Bronchial epithelial cell (primary cell): ENCODE measurements at places on chromosomes 13 and 19. TPM values are rescaled to one million over a fixed set of nuclear protein-coding genes. Genes with fewer than 3 reads are reported as not detected.

Gene SYNE4
- 3.4 and 3.6 TPM in 2 replicates for total RNA-seq

Gene MARCHF2
- 70.5 and 84.0 TPM in 2 replicates for total RNA-seq

DNA sequence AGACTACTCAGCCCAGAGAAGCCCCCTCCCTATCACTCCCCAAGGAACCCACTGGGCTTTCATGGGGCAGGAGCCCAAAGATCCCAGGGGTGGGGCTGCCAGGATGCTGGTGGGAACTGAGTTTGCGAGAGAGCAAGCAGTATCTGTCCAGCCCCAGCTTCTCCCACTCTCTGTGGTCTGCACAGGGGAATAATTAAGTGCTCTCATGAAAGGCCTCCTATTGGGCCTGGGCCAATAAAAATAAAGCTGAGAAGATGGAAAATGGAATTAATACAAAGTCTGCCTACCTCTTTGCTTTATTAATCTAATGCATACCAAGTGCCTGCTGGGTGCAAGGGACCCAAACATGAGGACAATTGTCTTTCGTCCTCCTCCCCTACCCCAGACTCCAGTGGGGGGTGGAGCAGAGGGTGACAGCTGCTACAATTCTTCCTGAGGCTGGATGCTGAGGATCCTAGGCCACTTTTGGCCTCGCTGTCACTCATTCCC is 5.4 kb downstream of the DDX39A start:
- DNase-seq = no peak

Gene LRCH1
- 3.4 and 4.7 TPM in 2 replicates for total RNA-seq

- no peak for DNase-seq
Measured at GRCh38 chr19:2352121-2352520, 7.9 kb upstream of the TMPRSS9 start.

GRCh38 chr13:79987323-79987722 is 353.6 kb downstream of the SPRY2 start:
- peak; percentile 89 for DNase-seq

GRCh38 chr13:25153736-25154135 is 18.4 kb downstream of the AMER2 start:
- DNase-seq = no peak

Gene GFY
- not detected in 2 replicates for total RNA-seq

GRCh38 chr19:41531438-41532311 is 44.3 kb upstream of the CEACAM21 start:
- peak; percentile 45 for DNase-seq

DNA sequence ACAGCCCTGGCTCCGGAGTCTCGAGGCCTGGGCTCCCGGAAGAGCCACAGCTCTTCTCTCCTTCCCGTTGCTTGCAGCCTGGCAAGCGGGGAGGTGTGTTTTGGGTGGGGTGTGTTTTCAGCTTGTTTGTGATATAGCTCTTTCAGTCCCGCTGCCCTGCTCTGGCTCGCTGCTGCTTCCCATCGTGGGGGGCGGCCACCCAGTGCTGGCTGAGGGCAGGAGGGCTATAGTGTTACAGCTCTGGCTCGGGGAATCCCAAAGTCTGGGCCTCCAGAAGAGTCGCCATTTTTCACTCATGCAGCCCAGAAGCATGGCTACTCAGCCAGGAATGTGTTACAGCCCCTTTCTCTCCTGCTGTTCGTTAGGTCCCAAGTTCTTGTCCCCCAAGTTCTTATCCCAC is 2.2 kb upstream of the ZNF256 start:
- no peak for DNase-seq

Gene CCDC106
- 2.6 and 2.9 TPM in 2 replicates for total RNA-seq

Gene ERICH4
- total RNA-seq = not detected in 2 replicates

Gene FEM1A
- 20.0 and 23.3 TPM in 2 replicates for total RNA-seq

GRCh38 chr19:33434886-33435705 is 61.6 kb downstream of the CEBPG start:
- DNase-seq = no peak

DNA sequence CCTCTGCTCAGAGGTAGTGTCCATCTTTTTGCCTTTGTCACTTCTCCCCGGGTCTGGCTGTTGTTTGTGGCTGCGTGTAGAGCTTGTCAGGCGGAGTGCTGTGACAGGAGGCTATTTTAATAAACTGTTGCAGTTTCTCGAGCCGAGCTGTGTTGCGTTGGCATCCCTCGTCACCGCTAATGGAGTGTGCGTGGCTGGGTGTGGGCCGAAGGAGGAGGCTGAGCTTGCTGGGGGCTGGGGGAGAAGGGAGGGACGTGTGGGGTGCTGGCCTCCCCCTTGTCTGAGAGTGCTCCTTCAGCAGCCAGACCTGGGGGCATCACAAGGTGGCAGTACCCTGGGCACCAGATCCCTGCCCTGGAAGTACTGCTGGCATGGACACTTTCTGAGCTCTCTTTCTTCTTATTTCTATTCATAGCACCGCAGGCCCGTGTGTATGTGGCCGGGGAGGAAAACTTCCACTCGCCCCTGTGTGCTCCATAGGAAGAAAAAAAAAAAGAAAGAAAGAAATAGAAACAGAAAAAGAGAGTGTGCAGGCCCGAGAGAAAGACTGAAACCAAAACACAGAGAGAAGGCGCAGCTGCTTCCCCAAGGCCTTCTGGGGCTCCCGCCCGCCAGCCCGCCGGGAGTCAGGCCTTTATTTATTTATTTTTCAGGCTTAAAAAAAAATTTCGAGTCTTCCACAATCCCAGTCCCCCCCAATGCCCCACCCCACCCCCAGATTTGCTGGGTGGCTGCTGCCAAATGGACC is 27.0 kb downstream of the NFIX start:
- DNase-seq = no peak

DNA sequence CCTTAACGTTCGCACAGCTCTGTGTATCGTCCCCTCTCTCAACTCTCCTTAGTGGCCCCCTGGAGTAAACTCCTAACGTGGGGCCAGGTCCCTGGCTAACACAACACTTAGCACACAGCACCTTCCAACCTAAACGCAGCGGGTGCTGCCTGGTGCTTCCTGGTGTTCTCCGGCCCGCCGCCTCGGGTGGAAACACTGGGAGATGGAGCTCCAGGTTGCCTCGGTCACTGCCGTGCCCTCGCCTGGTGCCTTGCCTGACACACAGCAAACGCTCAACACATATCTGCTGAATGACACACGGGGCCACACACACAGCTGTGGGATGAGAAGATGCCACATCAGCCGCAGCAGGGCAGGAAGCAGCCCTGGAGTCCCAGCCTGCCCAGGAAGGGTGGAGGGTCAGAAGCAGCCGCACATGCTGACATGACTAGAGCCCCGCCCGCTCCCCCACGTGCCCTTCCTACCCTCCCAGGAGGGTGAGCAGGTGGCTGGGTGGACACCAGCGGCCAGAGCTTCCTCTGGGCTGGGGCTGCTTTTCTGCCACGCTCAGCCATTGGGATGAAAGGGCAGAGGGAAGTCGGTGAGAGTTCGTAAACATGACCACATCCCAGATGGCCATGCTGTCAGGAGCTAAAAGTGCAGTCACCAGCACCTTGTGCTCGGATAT is 6.6 kb downstream of the PEPD start:
- DNase-seq = no peak

Gene CDX2
- total RNA-seq = not detected in 2 replicates

GRCh38 chr19:39749981-39750380 is 12.2 kb upstream of the CLC start:
- DNase-seq = no peak

DNA sequence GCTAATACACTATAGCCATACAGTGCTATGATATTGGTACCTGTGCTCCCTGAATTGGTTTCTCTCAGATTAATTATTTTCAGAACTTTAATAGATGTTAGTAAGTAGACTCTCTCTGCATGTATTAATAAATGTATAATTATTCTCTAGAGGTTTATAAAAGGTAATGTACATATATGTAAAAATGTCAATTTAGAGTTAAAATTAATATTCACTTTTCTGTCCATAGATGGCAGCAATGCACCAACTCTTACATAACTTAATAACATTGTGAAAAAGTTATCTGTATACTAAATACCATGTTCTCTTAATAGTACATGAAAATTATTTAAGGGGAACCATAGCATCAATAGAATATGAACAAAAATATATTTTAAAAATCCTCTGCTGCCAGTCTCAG is 515.0 kb upstream of the KLHL1 start:
- peak; percentile 15 for DNase-seq

- no peak for DNase-seq
Measured at GRCh38 chr13:47186471-47186870, 289.6 kb upstream of the HTR2A start.

- DNase-seq = peak; percentile 24
Measured at GRCh38 chr19:14147797-14148605, 11.6 kb upstream of the ASF1B start.

GRCh38 chr13:30440910-30441703 is 18.8 kb downstream of the UBE2L5 start:
- peak; percentile 40 for DNase-seq

- DNase-seq = peak; percentile 96
Measured at GRCh38 chr19:57578487-57579205, at the start of gene ZNF416. Gene ZNF416, minus strand, starts transcription at chr19:57578911. Its CDS starts 207 bp downstream, at chr19:57578704.

GRCh38 chr19:47503826-47504150 is 11.1 kb downstream of the NAPA start:
- DNase-seq = no peak

Gene PIK3R2
- 2.6 and 4.0 TPM in 2 replicates for total RNA-seq

- no peak for DNase-seq
Measured at GRCh38 chr19:27759896-27760295, 1453.1 kb downstream of the UQCRFS1 start.
